ENCODE measurements at places on chromosomes 1 and 21.

- no peak for DNase-seq
These were observed 876 bp upstream of the CATSPERE start for GRCh38 chr1:244460197-244460596.

DNA sequence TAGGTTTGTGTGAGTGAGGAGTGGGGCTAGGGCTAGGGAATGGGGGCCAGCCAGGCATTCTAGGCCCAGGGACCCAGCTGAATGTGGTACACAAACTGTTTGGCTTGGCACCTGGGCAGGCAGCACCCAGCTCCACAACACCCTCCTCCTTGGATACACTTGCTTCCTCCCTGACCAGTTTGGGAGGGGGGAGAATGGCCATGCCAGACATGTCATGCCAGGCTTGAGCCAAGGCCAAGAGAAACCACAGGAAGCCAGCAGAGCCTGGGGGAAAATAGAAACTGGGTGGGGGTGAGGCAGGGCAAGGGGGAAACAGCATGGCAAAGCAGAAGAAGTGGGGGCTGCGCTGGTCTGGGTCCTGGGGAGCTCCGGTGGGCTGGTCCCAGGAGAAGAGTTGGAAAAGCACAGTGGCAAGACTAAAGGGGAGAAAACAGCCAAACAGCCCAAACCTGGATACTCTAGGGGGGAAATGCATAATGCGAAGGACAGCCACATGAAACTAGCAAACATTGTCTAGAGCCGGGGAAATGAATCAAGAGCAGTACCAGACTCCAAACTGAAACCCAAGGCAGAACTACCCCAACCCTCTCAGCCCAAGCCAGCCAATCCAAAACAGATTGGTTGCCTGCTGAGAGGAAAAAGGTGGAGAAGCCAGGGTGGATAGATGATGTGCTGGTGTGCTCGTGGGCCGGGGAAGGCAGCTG lies 47.9 kb downstream of the LGR6 start:
- DNase-seq = no peak

- DNase-seq = no peak
These were observed 72.4 kb downstream of the PLXNA2 start for GRCh38 chr1:208171616-208172422.

GRCh38 chr1:186680245-186681061 lies at the start of gene PTGS2:
Gene PTGS2, minus strand, starts transcription at chr1:186680423. Its CDS starts 133 bp downstream, at chr1:186680290.
- peak; percentile 96 for DNase-seq

DNA sequence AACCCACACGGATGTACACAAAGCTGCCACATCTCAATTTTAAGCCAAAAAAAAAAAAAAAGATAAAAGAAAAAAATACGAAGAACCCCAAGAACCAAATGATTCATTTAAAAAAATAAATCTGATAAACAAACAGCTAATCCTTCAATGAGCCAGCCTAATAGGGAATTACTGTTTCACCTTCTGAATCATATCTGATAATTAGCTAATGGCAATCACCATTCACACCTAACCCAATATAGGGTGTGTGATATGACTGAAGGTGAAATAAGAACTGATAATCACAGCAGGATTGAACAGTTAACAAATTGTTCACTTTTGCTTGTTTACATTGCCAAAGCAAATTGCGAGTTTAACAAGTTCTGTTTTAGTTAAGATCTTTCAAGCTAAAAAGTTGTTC lies 61.4 kb downstream of the LAMC2 start:
- no peak for DNase-seq

DNA sequence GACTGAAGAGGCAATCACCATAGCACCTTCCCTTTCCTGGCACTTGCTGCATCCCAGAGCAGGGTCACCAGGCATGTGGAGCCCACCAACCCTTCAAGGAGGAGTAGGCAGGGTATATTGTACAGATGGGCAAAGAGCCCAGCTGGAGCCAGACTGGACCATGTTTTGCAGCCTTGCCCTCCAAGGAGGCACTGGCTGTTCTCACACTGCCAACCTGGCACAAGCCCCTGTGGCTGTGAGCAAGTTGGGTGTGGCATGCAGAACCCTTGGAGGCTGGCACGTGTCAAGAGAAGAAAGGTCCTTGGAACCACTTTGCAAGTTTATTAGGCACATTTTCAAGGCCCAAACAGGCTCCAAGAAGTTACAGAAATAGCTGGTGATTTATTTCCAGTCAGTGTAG lies 146.4 kb downstream of the FOXD2 start:
- no peak for DNase-seq

- no peak for DNase-seq
These were observed 31.7 kb downstream of the CHML start for GRCh38 chr1:241608379-241609033.

Measured in glomerular endothelial cell (primary cell).